ENCODE measurements at places on chromosomes 1 and 21.
A peak's percentile ranks its signal among the peaks of the same experiment; 100 is the strongest.

DNA sequence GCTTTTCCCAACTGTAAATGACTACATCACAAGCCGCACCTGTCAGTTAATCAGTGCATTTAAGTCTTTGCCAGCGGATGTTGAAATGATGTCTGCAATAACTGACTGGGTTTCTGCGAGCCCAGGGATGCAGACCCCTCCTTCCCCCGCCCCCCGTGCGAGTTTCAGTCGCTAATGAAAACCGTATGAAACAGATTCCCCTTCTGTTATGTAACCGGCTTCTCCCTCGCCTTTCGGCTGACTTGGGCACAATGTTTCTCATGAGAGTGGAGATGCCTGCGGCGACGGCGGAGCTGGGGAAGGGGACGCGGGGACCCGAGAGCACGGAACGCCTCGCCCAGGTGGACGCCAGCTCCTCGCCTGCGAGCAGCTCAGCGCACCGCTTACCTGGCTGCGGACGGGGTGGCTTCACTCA is 753 bp downstream of the KCNJ6 start:
- no peak for DNase-seq

GRCh38 chr1:83796409-83796808 is 202.5 kb downstream of the TTLL7 start:
- no peak for DNase-seq

DNA sequence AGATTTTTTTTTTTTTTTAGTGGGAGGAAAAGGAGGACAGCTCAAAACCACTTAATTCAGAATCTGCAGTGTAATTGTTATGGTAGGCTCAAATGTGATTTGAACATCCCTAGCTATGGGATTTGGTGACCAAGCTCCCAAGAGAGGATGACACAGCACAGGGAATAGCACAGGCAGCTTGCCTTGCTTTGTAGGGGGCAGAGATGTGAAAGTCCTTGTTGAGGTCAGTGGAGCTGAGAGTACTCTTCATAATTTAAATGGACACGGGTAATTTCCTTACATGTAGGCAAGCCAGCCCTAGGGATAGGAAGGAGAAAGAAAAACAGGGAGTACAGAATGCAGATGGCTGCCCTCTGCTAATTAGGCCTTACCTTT is 3.2 kb upstream of the UCK2 start:
- no peak for DNase-seq

GRCh38 chr21:39502631-39503030 is 50.9 kb downstream of the SH3BGR start:
- no peak for DNase-seq

- DNase-seq, result peak; percentile 75
These were observed 26.6 kb downstream of the ATF6 start for GRCh38 chr1:161792740-161793139.

DNA sequence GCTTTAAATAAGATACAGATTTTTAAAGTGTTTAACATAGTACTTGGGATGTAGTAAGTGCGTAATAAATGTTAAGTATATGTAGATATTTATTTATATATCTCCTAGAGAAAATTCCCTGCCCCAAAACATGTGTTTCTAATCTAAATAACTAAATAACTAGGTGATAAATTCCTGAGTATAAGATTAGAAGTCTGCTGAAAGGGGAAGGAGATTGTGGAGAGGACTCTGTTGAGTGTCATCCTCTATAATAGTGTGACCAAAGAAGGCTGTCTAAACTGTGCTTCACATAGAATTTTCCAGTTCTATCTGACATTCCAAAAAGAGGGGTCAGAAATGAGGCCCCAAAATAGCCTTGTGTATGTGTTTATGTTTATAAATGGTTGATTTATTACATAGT is 590.5 kb upstream of the ADAMTS5 start:
- no peak for DNase-seq

DNA sequence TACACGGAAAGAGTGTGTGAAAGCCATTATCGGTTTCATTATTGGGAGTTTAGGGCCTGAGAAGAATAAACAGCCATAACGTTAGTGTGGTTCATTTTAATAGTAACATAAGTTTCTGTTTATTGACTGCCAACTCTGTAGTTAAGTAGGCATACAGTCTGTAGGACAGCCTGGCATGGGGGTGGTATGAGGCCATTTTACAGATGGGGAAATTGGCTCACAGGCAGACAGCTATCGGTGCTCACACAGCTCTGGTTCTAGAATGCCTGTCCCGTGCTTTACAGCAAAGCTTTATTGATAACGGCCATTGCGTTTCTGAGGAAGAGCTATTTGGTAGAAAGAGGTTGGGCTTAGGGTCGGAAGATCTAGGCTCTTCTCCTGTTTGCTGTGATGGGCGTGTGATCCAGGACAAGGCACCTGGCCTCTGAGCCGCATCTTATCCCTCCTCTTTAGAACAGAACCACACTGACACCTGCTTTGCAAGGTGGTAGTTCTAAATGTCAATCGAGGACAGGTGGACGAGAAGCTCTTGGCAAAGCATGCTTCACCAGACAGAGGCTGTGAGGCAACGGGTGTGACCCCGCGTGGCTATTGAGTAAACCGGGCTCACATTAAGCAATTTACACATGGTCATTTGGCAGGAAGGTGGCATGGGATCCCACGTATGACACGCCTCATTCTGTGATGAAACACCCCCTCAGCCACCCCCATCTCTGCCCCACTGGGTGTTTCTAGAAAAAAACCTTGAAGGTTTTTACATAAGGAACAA is 14.9 kb downstream of the ETS2 start:
- DNase-seq, result peak; percentile 81

DNA sequence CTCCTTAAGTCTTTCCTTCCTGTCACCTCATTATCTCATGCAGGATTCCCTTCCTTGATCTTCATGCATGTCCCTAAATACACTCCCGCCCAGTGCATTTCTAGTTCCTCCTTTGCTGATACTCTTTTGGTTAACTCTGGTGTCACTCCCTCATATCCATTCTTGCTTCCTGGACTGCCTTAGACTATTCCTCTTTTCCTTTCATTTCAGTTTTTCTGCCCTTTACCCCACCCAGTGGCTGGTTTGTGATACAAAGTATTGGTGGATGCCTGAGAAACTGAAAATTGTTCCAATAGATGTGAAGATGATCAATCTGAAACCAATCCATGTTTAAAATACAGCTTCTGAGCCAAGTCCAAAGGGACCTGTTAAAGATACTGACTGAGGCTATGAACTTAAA is 553.8 kb upstream of the CAMK1G start:
- DNase-seq, result peak; percentile 8

GRCh38 chr1:163664671-163665335 is 343.0 kb downstream of the NUF2 start:
- DNase-seq, result no peak

DNA sequence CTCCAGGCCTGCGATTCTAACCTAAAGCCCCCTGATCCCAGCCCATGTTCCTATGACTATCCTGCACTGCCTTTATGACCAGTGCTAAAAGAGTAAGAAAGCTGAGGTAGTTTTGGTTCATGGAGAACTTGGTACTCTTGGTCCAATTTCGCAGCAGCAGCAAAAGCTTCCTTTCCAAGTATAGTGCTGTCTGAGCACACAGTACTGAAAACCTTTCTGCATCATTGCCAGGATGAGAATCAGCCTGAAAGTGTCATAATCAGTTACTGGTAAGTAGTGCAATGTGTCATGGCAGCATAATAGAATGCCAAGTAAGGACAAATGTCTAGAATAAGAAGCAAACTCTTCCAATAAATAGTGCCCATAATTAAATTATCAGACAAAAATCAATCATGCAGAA is 889.6 kb upstream of the ADGRL4 start:
- no peak for DNase-seq

DNA sequence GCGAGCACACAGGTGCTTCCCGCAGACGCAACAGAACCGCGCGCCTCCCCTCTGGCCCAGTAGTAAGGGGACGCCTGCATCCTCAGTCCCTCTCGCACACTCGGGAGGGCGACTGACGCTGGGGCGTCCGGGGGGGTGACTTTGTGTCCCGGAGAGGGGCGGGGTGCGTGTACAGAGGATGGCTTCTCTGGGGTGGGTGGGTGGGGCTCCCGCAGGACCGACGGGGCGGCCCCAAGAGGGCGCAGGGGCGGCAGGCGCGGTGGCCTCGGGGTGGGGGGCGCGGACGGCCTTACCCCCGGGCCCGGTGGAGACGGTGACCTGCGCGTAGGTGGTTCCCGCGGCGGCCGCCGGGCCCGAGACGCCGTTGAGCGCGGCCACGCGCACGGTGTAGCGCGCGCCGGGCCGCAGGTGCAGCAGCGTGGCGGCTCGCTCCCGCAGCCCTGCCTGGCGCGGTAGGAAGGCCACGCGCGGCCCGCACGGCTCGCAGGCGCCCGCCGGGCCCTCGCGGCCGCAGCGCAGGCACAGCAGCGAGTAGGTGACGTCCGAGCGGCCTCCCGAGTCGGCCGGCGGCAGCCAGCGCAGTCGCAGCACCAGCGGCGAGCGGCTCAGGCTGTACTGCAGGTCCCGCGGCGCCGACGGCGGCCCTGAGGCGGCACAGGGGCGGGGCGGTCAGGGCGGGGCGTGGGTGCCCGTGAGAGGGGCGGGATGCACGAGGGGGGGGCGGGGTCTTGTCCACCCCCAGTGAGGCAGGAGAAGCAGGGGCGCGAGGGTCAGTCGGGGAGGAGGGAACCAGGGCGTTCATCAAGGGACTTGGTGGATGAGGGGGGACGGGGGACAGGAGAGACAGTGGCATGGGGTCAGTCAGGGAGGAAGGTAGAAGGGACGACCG is 12.1 kb downstream of the EPHA10 start:
- no peak for DNase-seq

DNA sequence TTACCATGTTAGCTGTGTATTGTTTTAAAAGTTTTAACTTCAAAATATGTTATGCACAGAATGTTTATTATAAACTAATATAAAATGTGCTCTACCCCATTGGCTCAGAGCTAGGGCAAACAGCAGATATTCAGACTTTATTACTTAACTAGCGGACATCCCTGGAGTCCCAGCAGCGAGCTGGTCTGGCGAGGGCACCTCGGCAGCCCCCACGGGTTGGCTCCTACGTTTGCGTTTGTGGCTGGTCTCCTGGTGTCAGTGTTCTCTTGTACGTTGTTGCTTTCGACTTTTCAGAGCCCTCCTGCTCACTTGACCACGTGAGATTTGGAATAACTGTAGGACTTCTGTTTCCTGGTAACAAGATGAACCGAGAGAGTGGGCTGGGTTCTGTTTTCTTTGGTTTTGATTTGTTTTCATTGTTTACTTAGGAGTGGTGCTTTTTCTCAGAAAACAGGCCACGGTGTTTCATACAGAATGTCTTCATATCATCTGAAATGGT is 44.5 kb downstream of the CBS start:
- no peak for DNase-seq

DNA sequence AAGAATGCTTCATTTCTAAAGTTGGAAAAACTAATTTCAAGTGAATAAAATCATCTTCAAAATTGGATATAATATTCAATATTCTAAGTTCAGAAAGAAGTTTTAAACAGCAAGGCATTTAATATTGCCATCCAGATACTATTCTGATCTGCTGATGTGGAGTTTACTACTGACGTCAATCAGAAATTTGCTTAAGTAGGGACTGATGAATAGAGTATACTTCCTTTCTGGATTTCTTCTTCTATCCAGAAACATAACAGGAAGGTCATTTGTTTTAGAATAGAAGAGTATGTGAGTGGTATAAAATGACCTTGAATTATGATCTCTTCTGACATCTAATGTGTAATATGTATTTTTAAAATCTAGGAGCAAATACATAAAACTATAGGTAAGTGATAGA is 308.1 kb upstream of the ADGRL2 start:
- DNase-seq, result no peak

DNA sequence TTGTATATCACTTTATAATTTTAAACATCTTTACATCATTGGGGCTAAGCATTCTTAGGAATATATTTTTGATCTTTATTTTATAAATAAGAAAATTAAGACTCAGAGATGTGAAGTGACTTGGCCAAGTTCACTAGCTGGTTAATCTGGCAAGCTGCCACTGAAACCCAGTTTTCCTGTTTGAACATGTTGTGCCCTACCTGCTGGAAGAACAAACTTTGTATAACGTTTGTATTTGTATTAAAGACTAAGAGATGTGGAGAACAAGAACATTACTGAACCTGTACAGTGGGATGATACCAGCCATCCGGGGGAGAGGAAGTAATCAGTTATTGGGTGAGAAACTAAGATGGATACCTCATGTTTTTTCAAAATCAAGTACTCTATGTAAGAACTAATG is 77.2 kb upstream of the SIPA1L2 start:
- no peak for DNase-seq

DNA sequence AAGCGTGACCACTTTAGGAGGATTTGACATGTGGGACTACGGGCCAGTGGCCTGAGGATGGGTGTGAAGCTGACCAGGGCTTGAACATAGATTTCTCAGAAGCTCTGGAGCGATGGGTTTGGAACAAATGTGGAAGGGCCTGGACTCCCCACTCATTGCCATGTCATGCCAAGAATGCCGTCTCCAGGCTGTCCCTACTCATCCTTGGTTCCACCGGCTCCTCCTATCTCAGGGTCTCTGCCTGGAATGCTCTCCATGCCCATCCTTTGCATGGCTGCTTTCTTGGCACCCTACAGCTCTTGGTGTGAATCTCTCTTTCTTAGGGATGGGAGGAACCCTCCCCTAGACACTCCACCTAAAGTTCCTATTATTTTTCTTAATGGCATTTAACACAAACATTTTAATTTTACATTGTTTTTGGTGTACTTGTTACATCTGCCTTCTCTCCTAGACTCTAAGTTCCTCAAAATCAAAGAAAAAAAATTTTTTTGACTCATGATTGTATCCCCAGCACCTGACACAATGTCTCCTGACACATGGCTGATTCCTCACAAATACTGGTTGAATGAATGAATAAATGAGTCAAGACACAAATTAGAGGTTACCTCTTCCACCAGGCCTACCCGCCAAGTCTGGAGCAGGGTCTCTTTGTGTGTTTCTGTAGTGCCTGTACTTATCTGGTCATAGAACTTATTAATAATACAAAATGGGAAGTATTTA is 114.5 kb downstream of the OMA1 start:
- no peak for DNase-seq

DNA sequence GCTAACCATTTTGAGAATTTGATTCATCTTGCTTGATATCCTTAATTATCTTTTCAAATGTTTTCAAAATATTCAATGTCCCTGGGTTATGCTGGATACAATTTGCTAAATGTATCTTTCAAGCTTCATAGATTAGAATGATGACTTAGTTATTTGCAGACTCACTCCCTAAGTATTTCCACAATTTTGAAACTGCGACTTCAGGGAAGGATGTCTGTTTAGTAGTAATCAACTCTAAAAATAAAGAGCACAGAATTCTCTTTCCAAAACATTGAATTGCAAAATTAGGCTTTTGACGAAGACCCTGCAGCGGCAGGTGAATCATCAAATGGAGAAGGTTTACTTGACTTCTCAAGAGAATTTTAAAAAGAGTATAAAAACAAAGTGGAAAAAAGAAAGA is 14.2 kb downstream of the RGS1 start:
- no peak for DNase-seq
